ENCODE measurements at places on chromosomes 13 and 19. TPM values are rescaled to one million over a fixed set of nuclear protein-coding genes. Genes with fewer than 3 reads are reported as not detected.

DNA sequence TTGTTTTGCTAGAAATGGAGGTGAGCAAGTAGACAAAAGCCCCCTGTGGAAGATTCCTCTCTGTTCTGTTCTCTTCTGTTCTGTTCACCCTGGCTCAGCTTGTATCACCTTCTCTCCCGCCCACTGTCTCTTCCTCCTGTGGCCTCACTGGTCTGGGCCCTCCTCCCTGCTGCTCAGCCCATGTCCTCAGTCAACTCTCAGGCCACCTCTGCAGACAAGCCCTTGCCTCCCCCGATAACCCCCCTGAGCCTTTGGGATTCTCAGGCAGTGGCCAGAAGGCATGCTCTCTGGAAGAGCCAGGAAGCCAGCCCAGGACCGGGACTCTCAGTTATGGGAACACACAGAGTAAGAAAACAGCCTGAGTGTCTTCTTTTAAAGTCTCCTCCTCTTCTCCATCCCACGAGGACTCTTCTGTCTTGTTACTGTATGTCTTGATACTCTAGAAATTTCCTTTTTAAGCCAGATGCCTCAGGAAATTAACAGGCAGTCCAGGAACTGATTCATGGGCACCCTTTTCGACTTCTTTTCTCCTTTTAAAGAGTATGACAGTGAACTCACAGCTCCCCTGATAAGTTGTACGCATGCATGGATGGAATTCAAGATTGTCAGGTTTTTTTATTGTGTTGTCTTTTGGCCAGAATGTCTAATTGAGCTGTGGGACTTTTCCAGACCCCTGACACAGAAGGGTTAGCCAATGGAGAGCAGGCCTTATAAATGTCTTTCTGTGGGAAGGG is 33.7 kb downstream of the SHISA2 start:
- no peaks in the 10 kb centered on the region for H3K36me3 ChIP-seq
- no peak for DNase-seq
- no peak overlapping the region for H3K27ac ChIP-seq

DNA sequence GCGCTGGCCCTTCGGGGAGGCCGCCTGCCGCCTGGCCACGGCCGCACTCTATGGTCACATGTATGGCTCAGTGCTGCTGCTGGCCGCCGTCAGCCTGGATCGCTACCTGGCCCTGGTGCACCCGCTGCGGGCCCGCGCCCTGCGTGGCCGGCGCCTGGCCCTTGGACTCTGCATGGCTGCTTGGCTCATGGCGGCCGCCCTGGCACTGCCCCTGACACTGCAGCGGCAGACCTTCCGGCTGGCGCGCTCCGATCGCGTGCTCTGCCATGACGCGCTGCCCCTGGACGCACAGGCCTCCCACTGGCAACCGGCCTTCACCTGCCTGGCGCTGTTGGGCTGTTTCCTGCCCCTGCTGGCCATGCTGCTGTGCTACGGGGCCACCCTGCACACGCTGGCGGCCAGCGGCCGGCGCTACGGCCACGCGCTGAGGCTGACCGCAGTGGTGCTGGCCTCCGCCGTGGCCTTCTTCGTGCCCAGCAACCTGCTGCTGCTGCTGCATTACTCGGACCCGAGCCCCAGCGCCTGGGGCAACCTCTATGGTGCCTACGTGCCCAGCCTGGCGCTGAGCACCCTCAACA is 1.2 kb downstream of the F2RL3 start:
- no peaks in the 10 kb centered on the region for H3K36me3 ChIP-seq
- peaks cover 5% of the 10 kb centered on the region for H3K4me1 ChIP-seq
- no peaks in the 10 kb centered on the region for H3K27me3 ChIP-seq
- DNase-seq: no peak

DNA sequence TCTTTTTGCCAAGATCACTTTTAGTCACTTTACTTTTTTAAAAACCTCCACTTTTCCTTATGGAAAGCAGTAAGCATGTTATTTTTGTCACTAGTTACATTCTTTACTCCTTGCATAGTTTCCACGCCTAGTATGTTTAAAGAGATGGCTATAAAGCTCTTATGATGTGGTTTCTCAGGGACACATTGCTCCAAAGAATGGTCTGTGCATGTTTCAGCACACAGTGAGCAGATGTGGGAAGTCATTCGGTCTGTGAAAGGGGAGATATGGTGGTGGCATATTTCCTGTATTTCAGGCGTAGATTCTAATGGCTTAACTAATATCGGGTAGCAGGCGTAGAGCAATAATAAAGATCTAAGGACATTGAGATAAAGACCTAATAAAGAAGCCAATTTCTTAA is 180.7 kb downstream of the SLITRK6 start:
- no peak for DNase-seq
- no peak overlapping the region for H3K4me3 ChIP-seq
- no peaks in the 10 kb centered on the region for H3K27me3 ChIP-seq

DNA sequence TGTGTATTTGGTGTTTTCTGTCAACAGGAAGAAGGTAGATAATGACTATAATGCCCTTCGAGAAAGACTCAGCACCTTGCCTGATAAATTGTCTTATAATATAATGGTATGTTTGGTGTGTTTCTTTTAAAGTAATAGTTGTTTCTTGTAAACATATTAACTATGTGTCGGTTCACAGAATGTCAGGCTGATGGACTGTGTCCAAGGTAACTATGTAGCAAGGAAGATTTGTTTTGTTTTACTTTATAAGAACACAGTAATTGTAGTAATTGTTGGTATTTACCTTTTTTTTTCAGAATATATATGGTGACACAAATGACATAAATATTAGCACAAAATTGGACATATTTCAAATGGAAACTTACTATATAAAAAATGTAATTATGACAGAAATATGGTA is 43.2 kb downstream of the URI1 start:
- DNase-seq: no peak
- H3K36me3 ChIP-seq: peaks cover 12% of the 10 kb centered on the region
- H3K27ac ChIP-seq: no peak overlapping the region
- peaks cover 11% of the 10 kb centered on the region for H3K4me1 ChIP-seq

GRCh38 chr19:47107953-47108746 is 5.4 kb downstream of the ZC3H4 start:
- H3K4me3 ChIP-seq: peak overlapping the region; percentile 8
- peaks cover 8% of the 10 kb centered on the region for H3K36me3 ChIP-seq
- peaks cover 49% of the 10 kb centered on the region for H3K4me1 ChIP-seq
- no peaks in the 10 kb centered on the region for H3K27me3 ChIP-seq

GRCh38 chr13:32044446-32044845 is 12.9 kb downstream of the FRY start:
- DNase-seq: no peak
- peaks cover 20% of the 10 kb centered on the region for H3K4me1 ChIP-seq
- H3K36me3 ChIP-seq: no peaks in the 10 kb centered on the region
- H3K4me3 ChIP-seq: no peak overlapping the region

- no peaks in the 10 kb centered on the region for H3K36me3 ChIP-seq
- H3K27me3 ChIP-seq: no peaks in the 10 kb centered on the region
- H3K4me1 ChIP-seq: no peaks in the 10 kb centered on the region
- no peak overlapping the region for H3K27ac ChIP-seq
- no peak for DNase-seq
These were observed 49.2 kb upstream of the TRPC4 start for GRCh38 chr13:37918751-37919150.

DNA sequence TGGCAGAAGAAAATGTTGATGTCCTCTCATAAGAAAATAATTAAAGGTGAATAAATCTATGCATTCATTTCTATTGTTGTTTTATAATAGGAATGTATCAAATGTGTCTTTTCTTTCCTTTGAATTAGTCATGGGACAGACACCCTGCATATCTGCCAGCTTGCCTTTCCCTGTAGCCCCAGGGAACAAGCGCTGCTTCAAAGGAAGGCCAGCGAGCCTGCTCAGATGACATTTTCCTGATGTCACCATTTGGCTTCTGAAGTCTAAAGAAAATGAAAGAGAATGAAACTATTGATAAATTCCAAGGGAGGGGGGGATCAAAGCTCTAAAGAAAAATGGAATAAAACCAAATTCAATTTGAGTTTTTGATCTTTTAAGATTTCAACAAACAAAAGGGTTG is 574.8 kb downstream of the IRS2 start:
- H3K36me3 ChIP-seq: no peaks in the 10 kb centered on the region
- no peak overlapping the region for H3K27ac ChIP-seq
- H3K4me1 ChIP-seq: no peaks in the 10 kb centered on the region
- DNase-seq: no peak

DNA sequence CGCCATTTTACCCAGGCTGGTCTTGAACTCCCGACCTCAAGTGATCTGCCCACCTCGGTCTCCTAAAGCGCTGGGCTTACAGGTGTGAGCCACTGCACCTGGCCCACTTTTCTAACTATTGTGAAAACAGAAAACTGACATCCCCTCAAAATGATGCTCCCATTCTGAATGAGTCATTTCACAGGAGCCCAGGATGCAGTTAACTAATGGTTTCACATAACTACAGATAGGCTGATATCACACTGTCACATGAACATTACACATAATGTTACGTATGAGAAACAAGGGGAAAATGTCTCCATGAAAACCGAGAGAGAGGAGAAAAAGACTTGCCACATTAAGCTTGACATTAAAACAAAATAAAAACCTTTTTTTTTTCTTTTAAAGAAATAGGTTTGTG is 37.5 kb downstream of the N4BP2L2 start:
- H3K4me1 ChIP-seq: peaks cover 5% of the 10 kb centered on the region
- no peaks in the 10 kb centered on the region for H3K36me3 ChIP-seq
- no peaks in the 10 kb centered on the region for H3K27me3 ChIP-seq
- no peak overlapping the region for H3K27ac ChIP-seq

CACNG8 gene
- total RNA-seq: not detected

PRR19 gene
- 0.73 TPM for total RNA-seq

SHISA7 gene
- not detected for total RNA-seq

ATCAY gene
- total RNA-seq: not detected

CLDND2 gene
- 24.9 TPM for total RNA-seq
